ENCODE measurements at places on chromosomes 2 and 18.

DNA sequence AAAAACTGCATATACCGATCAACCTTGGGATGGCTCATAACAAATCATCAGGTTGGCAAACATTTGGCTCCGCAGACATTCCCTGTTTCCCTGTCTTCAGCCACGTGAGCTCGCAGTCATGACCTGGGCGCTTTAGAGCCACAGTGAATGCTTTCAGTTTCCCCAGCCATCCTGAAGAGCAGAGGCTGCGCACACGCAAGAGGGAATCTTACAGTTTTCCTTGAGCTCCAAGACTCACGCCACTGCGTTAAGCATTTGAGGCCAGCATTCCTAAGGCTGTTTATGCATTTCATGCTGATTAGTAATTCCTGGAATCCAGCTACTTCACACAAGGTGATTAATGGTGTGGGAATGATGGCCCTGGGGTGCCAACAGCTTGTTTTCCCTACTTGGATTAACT is 95.1 kb downstream of the MTCL1 start:
- DNase-seq = no peak

GRCh38 chr2:118696786-118697465 is 150.5 kb downstream of the EN1 start:
- DNase-seq = no peak

- DNase-seq = peak; percentile 69
Observed at GRCh38 chr2:105398336-105399206, at the start of gene FHL2. Gene FHL2 (minus strand): TSS chr2:105399051. CDS start chr2:105386516, 12,535 bp downstream.

DNA sequence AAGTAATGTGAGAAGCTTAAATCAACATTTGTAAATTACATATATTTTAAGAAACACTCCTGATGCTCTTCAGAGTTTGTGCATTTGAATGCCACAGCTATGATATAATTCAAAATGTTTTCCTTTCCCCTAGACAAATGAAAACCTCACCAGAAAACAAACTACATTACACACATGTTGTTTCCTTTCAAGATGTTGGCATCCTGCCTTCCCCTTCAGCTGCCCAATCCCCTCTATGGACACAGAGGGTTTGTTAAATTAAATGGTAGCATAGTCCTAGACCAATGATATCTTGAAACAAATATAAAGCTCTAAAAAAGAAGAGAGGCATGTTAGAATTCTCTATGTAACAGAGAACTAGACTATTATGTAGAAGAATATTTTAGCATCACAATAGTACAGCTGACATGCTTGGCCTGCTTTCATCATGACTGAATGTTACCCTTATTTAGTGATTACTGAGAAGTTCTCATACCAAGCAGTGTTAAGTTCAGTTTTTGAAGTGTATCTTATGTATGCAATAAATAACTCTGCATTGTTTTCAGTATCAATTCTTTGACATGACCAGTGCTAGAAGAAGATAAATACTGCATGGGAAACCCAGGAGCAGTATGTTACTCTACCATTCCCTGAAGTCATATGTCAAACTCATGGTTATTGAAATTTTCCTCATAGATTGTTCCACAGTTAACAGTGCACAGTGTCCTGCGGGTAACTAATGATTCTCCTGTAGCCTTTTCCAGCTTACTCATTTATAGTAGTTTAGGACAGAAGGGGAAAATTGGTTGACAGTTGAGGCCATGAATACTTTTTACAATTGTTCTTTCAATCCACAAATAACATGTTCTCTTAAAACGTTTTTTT is 316.3 kb upstream of the KCNJ3 start:
- DNase-seq = no peak

DNA sequence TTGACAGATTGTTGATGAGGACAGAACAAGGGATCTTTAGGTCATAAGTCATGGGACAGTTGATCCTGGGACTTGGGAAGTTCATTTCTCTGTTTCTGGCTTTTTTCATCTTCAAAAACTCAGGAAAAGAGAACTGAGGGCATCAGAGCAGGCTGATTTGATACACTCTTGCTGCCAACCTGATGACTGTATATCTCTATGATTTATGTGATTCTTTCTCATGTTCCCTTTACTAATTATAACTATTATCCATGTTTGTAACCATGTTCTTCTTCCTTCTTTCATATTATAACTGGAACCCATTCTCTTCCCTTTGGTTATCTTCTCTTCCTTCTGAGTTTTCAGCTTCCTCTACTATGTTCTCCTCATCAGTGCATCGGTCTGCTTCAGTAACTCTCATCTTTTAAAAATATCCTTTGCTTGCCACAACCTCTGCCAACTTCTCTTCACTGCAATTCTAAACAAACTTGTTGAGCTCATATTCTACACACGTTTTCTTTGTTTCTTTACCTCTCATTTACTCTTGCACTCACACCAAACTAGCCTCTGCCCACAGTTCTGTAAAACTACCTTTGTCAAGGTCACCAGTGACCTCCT is 13.5 kb downstream of the RASGRP3 start:
- DNase-seq = no peak

- peak; percentile 16 for DNase-seq
Observed at GRCh38 chr2:215828528-215829184, 184.7 kb downstream of the MREG start.

DNA sequence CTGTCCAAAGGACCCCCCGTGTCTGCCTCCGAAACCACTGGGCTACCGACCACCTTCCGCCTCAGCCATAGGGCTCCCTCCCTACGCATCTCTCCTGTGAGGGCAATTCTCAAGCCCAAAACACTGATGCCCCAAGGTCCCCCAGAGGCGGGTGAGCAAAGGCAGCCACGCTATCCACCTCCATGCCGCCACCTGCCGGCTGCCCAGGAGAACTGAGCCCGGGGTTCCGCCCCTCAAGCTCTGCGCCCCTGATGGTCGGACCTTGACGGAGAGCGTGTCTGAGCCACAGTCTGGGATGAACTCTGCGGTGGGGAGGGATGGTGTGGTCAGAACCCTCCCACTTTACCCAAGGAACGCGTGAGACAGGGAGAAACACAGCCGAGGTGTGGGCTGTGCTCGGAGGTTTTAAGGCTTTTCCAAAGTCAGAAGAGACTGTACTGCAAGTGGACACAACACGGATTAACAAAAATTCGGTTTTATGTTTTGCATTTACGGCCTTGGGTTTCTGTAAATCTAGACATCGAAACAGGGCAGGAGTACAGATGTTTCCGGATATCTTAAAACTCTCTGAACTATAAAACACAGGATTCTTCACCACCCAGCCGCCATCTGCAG is 114.1 kb downstream of the ZNF516 start:
- no peak for DNase-seq

DNA sequence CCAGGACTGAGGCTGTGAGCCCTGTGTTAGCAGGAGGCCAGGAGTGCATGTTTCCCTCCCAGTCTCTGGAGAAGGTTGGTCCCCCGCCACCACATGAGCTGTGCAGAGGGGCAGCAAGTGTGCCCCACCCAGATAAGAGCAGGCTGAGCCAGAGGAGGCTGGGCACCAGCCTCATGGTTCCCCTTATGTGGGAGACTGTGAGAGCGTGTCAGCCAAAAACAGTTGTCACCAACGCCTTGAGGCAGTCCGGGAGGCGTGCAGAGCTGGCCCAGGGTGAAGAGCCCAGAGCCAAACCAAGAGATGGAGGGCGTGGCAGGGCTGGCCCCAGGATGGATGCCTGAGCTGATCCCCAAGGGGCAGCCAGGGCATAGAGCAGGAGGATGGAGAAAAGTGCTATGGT is 128.7 kb upstream of the GLI2 start:
- DNase-seq = no peak

GRCh38 chr18:79853993-79854364 is 56.2 kb downstream of the KCNG2 start:
- DNase-seq = no peak

DNA sequence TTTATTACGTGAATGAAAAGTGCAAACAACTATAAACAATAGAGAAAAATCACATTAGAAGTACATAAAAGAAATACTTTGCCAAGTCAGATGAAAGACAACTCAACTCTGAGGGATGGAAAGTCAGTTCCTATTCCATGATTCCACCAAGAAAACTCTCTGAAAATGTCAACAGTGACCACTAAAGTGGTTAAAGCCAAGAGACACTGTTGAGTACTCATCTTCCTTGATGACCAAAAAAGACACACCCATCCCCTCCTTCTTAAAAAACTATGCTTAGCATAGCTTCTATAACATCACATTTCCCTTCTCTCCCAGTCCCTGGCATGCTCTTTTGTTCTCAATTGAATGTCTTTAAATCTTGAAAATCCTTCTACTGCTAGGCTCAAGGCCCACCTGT is 160.0 kb downstream of the TCF4 start:
- DNase-seq = no peak

GRCh38 chr2:136065384-136065783 is 52.6 kb downstream of the CXCR4 start:
- DNase-seq = no peak
